Endothelial cell of umbilical vein (primary cell): ENCODE measurements at places on chromosomes 13 and 19. TPM values are rescaled to one million over a fixed set of nuclear protein-coding genes. Genes with fewer than 3 reads are reported as not detected.

- peaks cover 6% of the 10 kb centered on the region for H3K36me3 ChIP-seq
- H3K4me1 ChIP-seq, result no peaks in the 10 kb centered on the region
These were observed 135.6 kb downstream of the RNF17 start for GRCh38 chr13:24899601-24900000.

Gene NANOS3
- total RNA-seq, result 3.4 and 4.4 TPM in 2 replicates

GRCh38 chr19:43619262-43620060 lies at the start of gene ZNF428:
Gene ZNF428, minus strand, starts transcription at chr19:43619629. Its CDS starts 5,325 bp downstream, at chr19:43614304.
- no peaks in the 10 kb centered on the region for H3K36me3 ChIP-seq
- H3K4me3 ChIP-seq, result peak within 1 kb of the TSS; percentile 31
- peak; percentile 95 for DNase-seq
- H3K27me3 ChIP-seq, result no peaks in the 10 kb centered on the region
- peak within 1 kb of the TSS; percentile 88 for H3K27ac ChIP-seq

Gene PSPN
- 1.0 and 1.2 TPM in 2 replicates for total RNA-seq

Gene CFD
- 0.40 TPM in 1 of 2 replicates, not detected in the other for total RNA-seq

DNA sequence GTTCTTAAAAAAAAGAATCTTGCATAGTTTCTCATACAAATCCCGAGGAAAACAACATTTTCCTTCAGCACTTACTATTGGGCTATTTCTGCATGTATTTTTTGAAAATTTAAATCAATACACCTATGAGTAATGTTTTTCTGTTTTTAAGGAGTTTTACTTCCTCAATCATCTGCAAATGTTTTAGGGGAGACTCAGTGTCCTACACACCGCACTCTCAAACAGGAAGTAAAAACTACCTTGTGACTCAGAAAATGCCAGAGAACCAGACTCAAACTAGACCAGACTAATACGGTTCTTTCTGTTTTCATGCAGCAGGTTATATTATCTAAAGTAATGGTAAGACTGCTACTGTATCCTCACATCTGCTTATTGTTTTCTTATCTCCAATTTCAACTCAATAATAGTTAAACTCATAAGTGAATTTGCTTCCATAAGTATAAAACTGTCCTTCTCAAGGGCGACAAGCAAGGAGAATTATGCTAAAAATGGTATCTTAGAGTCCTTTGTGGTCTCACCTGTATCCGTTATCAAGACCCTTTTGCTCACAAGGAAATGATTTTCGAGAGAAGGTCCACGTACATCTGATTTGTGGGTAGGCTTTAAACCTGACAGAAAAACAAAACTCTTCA lies 52.5 kb downstream of the FLT3 start:
- no peaks in the 10 kb centered on the region for H3K36me3 ChIP-seq
- no peak overlapping the region for H3K4me3 ChIP-seq
- H3K27me3 ChIP-seq, result peaks cover 16% of the 10 kb centered on the region
- H3K4me1 ChIP-seq, result no peaks in the 10 kb centered on the region
- DNase-seq, result no peak
- H3K27ac ChIP-seq, result no peak overlapping the region

DNA sequence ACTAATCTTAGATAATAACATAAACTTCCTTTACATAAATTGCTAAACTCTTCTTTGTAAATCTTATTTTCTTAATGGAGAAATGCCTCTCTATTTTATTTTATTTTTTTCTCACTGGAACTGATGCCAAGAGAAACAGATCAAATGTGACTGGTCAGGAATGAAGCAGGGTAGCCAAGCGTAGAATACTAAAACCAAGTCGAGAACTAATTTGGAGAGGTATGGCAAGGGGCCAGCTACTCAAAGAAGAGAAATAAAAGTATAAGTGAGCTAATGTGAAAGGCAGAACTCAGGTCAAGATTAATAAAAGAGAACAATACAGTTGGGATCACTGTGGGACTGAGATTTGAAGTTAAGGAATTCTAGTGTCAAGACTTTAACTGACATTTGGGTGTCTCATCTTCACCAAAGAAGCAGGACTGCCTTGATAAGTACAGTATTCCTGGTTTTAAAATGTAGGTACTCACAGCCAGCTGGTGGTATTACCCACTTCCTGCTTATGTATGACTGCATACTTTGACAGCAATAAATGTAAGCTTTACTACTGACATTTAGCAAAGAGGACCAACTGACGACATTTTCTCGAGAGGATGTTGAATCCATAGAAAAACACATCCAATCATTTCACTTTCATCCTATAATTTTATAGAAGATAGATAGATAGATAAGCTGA lies 1192.2 kb downstream of the EFNB2 start:
- peak; percentile 13 for DNase-seq
- no peak overlapping the region for H3K27ac ChIP-seq
- no peaks in the 10 kb centered on the region for H3K4me1 ChIP-seq
- H3K36me3 ChIP-seq, result no peaks in the 10 kb centered on the region
- no peaks in the 10 kb centered on the region for H3K27me3 ChIP-seq

Gene RPL18
- total RNA-seq, result 1,402 and 1,407 TPM in 2 replicates

- H3K27me3 ChIP-seq, result no peaks in the 10 kb centered on the region
- H3K36me3 ChIP-seq, result no peaks in the 10 kb centered on the region
These were observed 8.6 kb upstream of the MKNK2 start for GRCh38 chr19:2059422-2060201.

- H3K27me3 ChIP-seq, result no peaks in the 10 kb centered on the region
These were observed 5.7 kb upstream of the THSD1 start for GRCh38 chr13:52411629-52412028.

- H3K4me3 ChIP-seq, result no peak overlapping the region
- no peaks in the 10 kb centered on the region for H3K36me3 ChIP-seq
- H3K4me1 ChIP-seq, result no peaks in the 10 kb centered on the region
- no peaks in the 10 kb centered on the region for H3K27me3 ChIP-seq
- no peak for DNase-seq
These were observed 113.5 kb upstream of the PABPC3 start for GRCh38 chr13:24982333-24982999.

DNA sequence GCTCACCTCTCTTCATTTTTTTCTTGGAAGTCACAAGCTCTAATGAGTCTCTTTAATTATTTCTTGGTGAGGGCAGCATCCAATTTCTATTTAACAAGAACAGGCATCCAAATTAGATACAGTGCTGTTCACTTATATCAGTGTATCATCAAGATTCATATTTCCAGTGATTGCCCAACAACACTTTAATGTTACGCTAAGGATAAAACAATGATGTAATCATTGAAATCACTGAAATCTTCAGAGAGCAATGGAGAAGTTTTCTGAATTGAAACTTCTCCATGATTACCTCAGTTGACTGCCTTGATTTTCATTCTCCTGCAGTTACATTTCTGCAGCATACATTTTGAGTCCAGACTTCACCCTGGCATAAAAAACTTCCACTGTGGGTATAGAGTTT lies 17.1 kb upstream of the LRCH1 start:
- H3K27ac ChIP-seq, result no peak overlapping the region
- DNase-seq, result no peak
- H3K4me1 ChIP-seq, result no peaks in the 10 kb centered on the region
- peaks cover 11% of the 10 kb centered on the region for H3K27me3 ChIP-seq
- H3K4me3 ChIP-seq, result no peak overlapping the region

Gene TINCR
- total RNA-seq, result not detected in 2 replicates

Gene STOML3
- total RNA-seq, result not detected in 2 replicates

Gene SLC25A41
- total RNA-seq, result 0.39 TPM in 1 of 2 replicates, not detected in the other

Gene SCEL
- total RNA-seq, result not detected in 2 replicates

- no peaks in the 10 kb centered on the region for H3K4me1 ChIP-seq
- H3K4me3 ChIP-seq, result no peak overlapping the region
- DNase-seq, result no peak
- H3K36me3 ChIP-seq, result no peaks in the 10 kb centered on the region
- no peak overlapping the region for H3K27ac ChIP-seq
These were observed 93.3 kb downstream of the PIBF1 start for GRCh38 chr13:72875233-72875632.

- peak; percentile 45 for DNase-seq
- no peaks in the 10 kb centered on the region for H3K27me3 ChIP-seq
- peaks cover 15% of the 10 kb centered on the region for H3K36me3 ChIP-seq
These were observed 6.3 kb downstream of the ARGLU1 start for GRCh38 chr13:106561551-106562170.

Gene SMIM17
- total RNA-seq, result 0.30 and 1.4 TPM in 2 replicates

DNA sequence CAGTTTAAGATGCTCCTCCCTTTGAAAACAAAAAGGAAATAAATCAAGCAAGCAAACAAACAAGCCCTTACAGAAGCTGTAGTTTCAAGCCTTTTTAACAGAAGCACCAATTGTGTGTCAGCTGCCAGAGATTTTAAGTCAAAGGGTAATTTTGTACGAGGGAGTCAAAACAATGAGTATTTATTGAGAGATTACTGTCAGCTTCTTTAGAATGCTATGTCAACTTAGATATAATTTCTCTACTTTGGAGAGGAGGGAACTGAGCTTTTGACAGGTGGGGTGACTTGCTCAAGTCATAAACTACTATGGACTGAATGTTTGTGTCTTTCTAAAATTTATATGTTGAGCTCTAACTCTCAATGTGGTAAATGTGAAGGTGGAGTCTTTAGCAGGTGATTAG lies 10.5 kb upstream of the CBY2 start:
- no peak for DNase-seq
- peaks cover 1% of the 10 kb centered on the region for H3K27me3 ChIP-seq
- H3K36me3 ChIP-seq, result no peaks in the 10 kb centered on the region
- no peak overlapping the region for H3K27ac ChIP-seq
- H3K4me3 ChIP-seq, result no peak overlapping the region

Gene MAP4K1
- total RNA-seq, result 1.2 and 1.6 TPM in 2 replicates

DNA sequence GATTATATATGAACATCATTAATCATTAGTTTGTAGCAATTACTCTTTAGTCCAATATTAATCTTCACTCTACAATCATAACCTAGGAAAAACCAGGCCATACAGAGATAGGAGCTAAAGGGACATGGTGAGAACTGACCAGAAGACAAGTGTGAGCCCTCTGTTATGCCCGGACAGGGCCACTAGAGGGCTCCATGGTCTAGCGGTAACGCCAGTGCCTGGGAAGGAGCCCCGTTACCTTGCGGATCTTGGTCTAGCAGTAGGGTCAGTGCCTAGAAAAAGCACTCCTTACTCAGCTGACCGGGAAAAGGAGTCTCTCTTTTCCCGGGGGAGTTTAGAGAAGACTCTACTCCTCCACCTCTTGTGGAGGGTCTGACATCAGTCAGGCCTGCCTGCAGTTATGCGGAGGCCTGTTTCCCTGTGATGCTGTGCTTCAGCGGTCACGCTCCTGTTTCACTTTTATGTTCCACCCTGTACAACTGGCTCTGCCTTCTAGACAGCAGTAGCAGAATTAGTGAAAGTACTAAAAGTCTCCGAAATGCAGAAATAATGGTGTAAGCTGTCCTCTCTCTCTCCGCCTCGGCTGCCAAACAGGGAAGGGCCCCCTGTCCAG lies 13.8 kb downstream of the OR7D4 start:
- H3K4me3 ChIP-seq, result no peak overlapping the region
- H3K4me1 ChIP-seq, result no peaks in the 10 kb centered on the region
- no peaks in the 10 kb centered on the region for H3K36me3 ChIP-seq
- DNase-seq, result peak; percentile 58
- no peaks in the 10 kb centered on the region for H3K27me3 ChIP-seq

Gene ZNF560
- total RNA-seq, result not detected in 2 replicates

DNA sequence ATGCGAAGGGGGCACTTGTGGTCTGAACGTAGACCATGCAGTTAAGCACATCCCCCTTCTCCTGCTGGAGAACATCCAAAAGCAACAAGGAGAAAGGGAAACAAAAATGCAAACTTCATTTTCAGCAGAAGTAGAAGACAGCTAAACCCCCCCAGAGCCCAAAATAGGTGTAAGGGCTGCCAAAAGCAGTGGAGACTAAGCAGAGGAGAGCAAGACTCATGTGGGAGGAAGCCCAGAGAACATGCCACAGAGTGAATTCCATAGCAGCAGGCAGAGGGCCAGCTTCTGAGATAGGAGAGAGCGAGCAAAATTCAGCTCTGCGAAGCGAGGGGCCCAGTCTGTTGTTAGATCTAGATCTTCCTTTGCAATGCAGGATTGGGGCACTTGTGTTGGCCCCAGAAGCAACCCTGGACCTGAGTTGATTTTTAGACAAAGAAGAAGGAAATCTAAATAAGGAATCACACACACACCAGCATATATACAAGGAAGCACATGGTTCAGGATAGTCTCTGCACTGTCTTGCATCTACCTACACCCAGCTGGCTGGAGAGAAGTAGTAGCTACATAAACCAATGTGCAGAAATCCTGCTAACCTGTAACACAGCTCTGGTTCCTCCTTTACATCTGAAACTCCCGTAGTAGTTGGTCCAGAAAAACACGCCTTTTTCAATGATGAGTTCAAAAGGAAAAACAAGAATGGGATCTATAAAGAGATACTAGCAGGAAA lies 199.6 kb downstream of the SPRY2 start:
- no peak overlapping the region for H3K27ac ChIP-seq
- no peaks in the 10 kb centered on the region for H3K27me3 ChIP-seq
- no peak overlapping the region for H3K4me3 ChIP-seq
- no peaks in the 10 kb centered on the region for H3K4me1 ChIP-seq
- peak; percentile 19 for DNase-seq

DNA sequence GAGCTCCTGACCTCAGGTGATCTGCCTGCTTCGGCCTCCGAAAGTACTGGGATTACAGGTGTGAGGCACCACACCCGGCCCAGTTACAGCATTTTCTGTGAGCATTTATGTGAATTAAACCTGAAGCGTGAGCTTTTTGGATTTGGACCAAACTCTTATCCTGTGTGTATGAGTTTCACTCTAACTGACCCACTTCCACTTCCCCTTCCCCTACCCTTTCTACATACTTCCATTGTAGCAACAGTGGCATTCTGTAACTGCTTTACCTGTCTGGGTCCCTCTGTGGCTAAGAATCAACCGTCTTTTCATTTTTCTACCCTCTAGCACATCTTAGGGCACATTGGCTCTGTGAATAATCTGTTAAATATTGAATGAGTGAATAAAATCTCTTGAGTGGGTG lies 16.2 kb downstream of the FRY start:
- peaks cover 4% of the 10 kb centered on the region for H3K4me1 ChIP-seq
- H3K4me3 ChIP-seq, result no peak overlapping the region
- no peak overlapping the region for H3K27ac ChIP-seq
- no peaks in the 10 kb centered on the region for H3K36me3 ChIP-seq
- no peaks in the 10 kb centered on the region for H3K27me3 ChIP-seq

Gene NCR1
- total RNA-seq, result 0.44 TPM in 1 of 2 replicates, not detected in the other

- H3K4me3 ChIP-seq, result no peak overlapping the region
- no peaks in the 10 kb centered on the region for H3K36me3 ChIP-seq
- H3K27me3 ChIP-seq, result no peaks in the 10 kb centered on the region
- DNase-seq, result no peak
- H3K4me1 ChIP-seq, result no peaks in the 10 kb centered on the region
These were observed 1186.1 kb downstream of the SLITRK5 start for GRCh38 chr13:88857256-88857655.

DNA sequence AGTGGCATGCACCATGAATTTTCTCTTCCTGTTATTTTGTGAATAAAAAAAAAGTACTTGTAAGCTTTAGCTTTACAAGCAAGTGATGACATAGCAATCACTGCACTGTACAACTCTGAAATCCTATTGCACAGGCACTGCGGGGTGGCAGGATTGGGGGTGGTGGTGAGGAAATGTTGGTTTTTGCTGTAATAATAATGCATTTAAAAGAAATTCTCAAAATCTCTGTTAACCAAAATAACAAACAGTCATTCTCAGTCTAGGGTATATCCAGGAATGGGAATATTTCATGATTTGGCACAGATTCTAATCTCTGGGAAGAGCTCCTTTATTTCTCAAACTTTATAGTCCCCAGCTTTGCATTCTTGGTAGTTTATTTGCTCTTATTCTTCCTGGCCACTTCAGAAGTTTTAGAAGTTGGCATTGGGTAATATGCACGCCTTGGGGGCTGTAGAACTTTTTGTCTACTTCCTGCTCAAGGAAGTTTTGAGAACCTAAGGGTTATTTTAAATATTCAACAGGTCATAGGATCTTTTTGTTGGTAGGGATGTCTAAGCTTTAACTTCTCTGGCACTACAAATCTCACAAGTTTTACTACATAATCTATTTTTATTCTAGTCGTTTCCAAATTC lies 353.0 kb upstream of the KLF12 start:
- no peak overlapping the region for H3K27ac ChIP-seq
- no peak for DNase-seq
- no peak overlapping the region for H3K4me3 ChIP-seq
- H3K27me3 ChIP-seq, result no peaks in the 10 kb centered on the region
- no peaks in the 10 kb centered on the region for H3K4me1 ChIP-seq
